ENCODE measurements at places on chromosomes 7 and 10.
A peak's percentile ranks its signal among the peaks of the same experiment; 100 is the strongest.

GRCh38 chr10:80503584-80504157, 34.0 kb upstream of the SH2D4B start:
- DNase-seq, result no peak

GRCh38 chr7:157760004-157760730, 423.4 kb downstream of the DNAJB6 start:
- no peak for DNase-seq

DNA sequence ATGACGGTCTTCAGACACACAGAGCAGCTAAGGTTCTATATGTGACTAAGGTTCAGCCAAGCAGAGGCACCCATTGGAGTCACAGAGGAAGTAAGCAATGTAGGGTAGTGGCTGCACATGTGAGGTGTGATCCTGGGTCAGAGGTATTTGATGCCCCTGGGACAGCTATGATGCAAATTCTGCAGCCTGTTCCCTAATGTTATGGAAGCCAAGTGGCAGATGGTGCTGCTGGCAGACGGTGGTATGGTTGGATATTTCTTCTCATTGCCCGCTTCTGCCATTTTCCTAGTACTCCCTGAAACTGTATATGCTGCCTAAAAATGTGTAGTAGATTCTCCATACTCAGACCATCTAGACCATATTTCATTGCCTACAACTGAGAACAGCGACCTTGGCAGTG, 7.2 kb downstream of the TAS2R16 start:
- no peak for DNase-seq

DNA sequence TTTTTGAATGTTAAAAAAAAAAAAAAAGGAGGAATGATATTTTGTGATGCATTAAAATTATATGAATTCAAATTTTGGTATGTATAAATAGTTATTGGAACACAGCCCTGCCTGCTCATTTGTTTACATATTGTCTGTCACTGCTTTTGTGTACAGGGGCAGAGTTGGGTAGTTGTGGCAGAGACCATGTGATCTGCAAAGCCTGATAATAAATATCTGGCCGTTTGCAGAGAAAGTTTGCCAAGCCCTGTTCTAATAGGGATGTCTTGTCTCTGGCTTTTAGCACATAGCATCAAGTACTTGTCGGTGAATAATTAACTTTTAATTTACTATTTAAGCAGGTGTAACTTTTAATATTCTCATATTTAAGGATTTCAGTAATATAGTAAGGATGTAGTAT, 19.8 kb downstream of the TSPAN13 start:
- DNase-seq, result no peak

DNA sequence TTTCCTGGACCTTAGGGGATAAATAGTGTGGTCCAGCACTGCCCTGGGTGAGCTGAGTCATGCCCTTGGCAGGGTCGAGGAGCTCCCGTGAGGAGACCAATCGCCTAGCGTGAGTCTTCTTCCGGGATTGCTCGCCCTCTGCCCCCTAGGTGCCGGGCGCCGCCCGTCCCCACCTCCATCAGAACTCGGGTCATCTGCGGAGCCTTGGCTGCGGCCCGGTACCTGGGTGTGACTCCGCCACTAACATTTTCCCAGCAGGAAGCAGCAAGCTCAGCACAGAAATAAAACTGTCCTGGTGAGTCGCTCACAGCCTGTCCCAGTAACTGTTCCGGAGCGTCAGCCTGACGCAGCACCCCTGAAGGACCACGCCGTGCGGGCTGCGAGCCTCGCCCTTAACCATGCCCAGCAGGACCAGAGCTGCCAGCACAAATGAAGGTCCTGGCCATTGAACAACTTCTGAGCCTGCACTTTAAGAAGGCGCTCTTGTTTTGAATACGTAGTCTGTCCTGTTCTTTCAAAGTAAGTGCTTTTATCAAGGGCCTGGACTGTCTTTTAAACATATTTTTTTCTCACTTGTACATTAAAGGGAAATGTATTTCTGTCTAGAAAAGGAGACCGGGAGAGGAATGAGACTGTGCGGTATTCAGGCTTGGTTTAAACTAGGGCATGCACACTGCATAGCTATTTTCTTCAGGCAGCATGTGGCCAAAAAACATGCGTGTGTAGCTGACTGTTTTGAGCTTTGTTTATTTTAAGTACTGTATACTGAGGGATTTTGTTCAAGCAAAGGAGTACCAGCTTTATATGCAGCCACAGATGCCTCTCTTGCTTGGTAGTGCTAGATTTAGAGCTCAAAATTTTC, 136.7 kb downstream of the HECW1 start:
- DNase-seq, result peak; percentile 39

DNA sequence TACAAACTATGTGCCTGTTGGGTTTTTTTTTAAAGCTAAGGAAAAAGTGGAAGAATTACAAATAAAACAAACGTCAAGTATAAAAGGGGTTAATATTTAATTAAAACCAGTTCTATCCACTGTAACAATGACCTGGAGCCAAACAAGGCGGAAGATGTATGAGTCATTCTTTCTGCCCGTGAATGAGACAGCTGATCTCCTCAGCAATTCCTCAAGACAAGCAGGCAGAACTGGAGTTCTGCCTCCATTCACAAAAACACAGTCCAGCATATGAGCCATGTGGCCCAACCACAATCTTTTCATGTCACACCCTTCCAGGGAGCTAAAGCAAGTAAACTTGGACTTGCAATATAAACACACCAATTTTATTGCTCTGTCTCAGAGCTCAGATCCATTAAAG, 8.4 kb downstream of the ETV1 start:
- no peak for DNase-seq

DNA sequence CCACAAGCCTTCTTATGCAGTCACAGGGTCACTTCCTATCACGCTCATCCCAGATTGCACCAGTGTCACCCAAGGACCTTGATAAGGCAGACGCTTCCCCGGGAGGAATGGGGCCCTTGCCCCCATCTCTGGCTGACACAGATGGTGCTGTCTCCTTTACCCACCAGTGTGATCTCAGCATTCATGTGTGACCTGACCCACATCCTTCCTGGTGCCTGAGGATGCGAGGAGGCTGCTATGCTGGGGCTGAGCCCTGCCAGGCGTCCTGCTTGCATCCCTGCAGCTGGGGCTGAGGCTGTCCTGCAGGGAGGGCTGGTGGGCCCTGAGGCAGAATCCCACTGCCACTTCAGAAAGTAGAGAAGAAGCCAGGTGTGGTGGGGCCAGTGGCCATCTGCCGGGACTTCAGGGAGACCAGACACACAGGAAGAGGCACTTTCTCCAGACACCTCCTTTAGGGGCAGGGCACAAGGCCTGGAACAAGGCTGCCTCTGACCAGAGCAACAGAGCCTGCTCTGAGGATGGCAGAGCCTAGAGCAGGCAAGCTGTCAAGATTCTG, 35.3 kb downstream of the RASGEF1A start:
- no peak for DNase-seq

GRCh38 chr7:43196379-43196778, 83.9 kb downstream of the HECW1 start:
- DNase-seq, result no peak

GRCh38 chr7:139830292-139830691, 1.2 kb downstream of the TBXAS1 start:
- DNase-seq, result no peak

Data from SHP77 (cell line).